ENCODE measurements at places on chromosomes 16 and 17.

DNA sequence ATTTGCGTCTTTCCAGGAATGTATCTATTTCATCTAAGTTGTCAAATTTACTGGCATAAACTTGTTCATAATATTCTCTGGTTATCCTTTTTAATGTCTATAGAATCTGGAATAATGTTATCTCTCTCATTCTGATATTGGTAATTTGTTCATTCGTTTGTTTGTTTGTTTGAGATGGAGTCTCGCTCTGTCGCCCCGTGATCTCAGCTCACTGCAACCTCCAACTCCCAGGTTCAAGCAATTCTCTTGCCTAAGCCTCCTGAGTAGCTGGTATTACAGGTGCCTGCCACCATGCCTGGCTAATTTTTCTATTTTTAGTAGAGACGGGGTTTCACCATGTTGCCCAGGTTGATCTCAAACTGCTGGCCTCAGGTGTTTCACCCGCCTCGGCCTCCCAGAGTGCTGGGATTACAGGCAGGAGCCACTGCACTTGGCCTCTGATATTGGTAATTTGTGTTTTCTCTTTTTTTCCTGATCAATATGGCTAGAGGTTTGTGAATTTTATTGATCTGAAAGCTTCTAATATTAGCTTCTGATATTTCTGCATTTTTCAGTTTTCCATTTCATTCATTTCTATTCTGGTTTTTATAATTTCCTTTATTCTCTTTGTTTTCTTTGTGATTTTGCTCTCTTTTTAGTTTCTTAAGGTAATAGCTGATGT is 59.5 kb downstream of the RBBP6 start:
- no peak for DNase-seq

GRCh38 chr17:79033046-79033616 is 9.2 kb downstream of the C1QTNF1 start:
- no peak for DNase-seq

GRCh38 chr16:87721622-87722585 is 43.9 kb downstream of the KLHDC4 start:
- DNase-seq = no peak

DNA sequence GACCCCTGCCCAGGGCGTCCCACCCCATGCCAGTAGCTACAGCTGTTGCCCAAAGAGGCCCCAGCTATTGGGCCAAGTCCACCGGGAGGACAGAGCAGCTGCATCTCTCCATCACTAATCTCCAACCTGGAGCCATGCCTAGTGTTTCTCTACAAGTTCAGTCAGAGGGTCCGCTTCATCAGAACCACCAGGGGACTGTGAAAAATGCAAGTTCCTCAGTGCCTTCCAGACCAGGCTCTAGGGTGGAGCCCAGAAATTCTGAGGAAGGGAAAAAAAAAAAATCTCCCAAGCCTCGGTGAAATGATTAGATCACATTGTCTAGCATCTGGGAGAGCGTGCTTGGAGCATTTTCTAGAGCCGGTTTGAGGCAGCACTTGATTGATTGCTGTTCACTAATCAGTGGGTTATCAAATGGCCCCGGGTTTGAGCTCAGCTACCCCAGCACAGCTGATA is 22.4 kb upstream of the HERPUD1 start:
- no peak for DNase-seq

GRCh38 chr16:84518804-84519341 is 14.4 kb upstream of the MEAK7 start:
- DNase-seq = no peak

GRCh38 chr17:79942591-79943346 is 92.9 kb downstream of the TBC1D16 start:
- no peak for DNase-seq

GRCh38 chr17:49230636-49231562 is at the start of gene PHOSPHO1:
Gene PHOSPHO1 (minus strand): TSS chr17:49230787. CDS start chr17:49226691, 4,096 bp downstream.
- DNase-seq = no peak

DNA sequence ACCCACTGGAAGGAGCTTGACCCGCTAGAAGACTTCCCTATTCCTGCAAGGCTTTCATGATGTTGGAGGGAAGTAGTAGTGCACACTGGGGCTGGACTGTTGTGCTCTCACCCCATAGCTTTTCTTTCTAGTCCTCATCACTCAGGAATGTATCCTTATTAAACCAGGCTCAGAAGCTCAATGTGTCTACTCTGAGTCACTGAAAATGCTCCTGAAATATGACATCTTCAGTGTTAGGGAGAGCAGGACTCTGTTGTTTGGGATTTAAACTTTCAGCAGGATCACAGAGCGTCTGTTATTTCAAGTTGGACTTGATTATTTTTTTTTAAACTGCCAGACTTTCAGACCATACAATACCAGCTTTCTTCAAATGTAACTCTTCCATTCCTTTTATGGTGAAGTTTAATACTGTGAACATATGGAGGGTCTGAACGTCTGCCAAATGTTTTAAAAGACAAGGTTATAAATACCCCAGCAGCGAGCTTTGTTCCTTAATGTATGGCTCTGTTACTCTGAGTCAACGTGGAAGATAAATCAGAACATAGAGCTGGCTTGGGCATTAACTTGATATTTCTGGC is 257.5 kb downstream of the CDH11 start:
- no peak for DNase-seq

DNA sequence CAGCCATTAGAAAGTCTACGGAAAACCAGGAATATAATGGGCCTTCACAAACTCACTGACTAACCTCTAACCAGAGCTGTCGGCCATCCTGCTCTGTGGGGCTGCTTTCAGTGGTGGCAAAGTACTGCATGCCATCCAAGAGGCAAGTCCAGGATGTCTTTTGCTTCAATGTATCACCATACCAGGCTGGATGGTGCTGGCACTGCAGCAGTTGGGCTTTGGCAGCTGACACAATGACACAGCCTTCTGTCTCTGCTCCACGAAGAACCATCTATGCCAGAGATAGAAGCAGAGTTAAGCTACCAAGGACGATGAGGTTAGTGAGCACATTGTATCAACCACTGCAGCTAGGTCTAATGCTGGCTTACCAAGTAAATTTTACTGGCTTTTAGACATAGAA is 9.7 kb upstream of the RSKR start:
- DNase-seq = no peak

- DNase-seq = no peak
These were observed 22.7 kb upstream of the CMTM4 start for GRCh38 chr16:66719246-66719645.

Data from esophagus muscularis mucosa (tissue), 4 donors.